Brain (organoid and tissue), 16 donors: ENCODE measurements at places on chromosomes 1 and 21.

- no peak for DNase-seq
Observed at GRCh38 chr1:75127916-75128717, 6.1 kb upstream of the LHX8 start.

DNA sequence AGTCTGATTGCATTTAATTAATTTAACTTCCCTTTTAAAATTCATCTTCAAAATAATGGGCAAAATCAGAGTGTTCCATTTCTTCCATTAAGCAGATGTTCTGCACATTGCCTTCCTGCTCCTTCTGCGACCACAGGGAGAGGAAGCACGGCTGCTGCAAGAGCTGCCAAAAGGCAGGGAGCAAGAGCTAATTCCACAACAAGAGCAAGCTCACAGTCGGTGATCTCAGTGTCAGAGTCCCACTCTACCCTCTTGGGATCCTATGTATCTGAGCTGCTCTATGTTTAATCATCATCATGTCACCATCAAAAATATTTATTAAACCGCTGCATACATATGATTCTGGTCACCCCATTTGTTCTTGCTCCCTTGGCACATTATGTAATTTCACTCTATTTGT is 255.3 kb upstream of the CAMK1G start:
- DNase-seq, result peak; percentile 46

DNA sequence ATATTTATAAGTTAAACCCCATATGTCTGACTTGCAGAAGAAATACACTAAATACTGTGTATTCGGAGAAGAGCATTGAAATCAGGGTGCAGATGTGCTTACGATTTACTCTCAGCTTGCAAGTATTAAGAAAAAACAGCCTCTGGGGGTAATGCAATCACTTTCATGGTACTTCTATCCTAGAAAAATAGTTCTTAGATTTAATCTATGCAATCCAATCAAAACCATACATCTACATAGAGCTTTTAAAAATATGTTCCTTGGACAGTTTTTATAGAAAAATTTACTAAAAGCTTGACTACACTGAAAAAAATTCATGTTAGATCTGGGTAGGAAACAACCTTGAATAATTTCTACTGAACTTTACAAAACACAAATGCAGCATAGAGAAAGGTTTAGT is 890.3 kb upstream of the ADGRL2 start:
- no peak for DNase-seq

DNA sequence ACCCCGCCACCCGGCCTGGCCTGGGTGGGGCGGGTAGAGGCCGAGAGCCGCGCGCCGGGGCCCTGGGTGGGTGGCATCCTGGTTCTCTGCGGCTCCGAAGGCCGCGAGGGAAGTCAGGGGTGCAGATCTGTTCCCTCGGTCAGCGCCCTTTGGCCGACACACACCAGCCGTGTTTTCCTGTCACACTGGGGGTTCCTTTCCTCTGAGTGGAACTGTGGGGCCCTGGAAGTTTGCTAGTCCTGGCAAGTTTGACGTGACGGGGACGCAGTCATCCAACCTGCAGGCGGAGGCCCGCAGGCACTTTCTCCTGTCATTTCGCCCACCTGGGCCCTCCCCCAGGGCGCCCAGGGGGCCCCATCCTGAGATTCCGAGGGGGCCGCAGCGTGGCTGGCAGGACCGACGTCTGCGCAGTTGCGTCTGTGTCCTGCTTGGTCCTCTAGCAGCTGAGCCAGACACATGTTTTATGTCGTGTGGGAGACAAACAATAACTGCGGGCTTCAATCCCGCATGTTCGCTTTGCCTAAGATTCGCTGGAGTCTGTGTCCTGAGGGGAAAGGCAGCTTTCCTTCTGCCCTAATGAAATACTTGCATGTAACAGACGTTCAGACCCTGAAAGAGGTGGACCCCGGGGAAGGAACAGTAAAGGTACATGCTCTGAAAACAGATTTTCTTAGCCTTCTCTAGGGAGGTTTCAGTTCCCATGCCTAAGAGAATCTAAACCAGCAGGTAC is 1.5 kb downstream of the FAM163A start:
- DNase-seq, result no peak

DNA sequence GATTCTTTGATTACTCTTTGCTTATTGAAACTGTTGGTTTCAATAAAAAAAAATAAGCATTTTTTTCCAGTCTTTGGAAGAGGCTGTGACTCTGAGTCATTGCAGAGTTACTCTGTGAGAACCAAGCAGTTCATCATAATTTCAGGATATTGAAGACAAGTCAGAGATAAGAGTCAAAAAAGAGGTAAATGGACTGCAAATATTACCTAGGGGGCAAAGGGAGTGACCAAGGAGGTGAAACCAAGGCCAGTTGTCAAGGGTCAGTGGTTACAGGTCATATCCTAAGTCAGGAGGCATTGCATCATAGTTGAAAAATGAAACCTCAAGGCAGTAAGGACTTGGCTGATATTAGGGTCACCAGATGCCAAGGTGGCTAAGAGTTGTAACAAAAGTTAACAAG is 597.1 kb upstream of the USP24 start:
- no peak for DNase-seq

DNA sequence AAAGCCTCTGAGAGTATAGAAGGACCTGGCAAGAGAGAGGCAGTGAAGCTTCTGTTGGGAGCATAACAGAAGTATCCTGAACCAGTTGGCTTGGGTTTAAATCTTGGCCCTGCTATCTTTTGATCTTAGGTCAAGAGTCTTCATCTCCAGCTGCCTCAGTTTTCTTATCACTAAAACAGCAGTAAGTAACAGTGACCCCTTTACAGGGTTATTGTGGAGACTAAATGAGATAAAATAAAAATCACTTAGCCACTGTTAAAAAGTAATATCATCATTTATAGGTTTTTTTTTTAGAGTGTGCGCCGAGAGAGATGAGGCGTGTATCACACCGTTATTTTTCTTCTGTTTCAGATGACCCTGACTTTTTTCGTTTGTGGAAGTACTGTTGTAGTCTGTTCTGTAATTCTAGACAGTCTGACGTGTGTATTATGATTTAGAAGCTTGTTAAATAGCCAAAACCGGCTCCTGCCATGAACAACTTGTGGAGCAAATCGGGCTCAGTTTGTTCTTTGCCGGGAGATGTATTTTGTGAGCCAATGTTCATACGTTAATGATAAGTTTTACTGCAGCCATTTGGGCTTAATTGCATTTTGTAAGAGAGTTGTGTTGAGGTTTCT is 1.1 kb downstream of the THRAP3 start:
- DNase-seq, result no peak

DNA sequence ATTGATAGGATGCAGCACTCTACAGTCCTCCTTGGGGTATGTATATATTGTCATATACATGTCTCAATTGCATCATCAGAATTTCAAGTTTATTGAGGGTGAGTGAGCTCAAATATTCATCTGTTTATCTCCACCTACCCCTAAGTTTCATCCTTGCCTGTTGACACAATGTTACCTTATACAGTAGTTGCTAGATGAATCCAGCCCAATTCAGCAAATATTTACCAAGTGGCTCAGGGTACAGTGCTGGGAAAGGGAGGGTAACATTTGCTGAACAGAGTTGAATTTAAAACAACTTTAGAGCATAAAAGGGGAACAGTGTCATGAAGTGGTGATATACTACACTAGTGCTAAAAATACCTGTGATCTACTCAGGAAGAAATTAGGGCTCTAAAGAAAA is 14.4 kb downstream of the ELAVL4 start:
- no peak for DNase-seq
